ENCODE measurements at places on chromosomes 2 and 18.

- DNase-seq: no peak
Observed at GRCh38 chr2:75606761-75607399, 39.7 kb upstream of the MRPL19 start.

- no peak for DNase-seq
Observed at GRCh38 chr2:197700960-197701359, 4.2 kb upstream of the MARS2 start.

- DNase-seq: no peak
Observed at GRCh38 chr2:237627441-237628246, at the start of gene LRRFIP1. Gene LRRFIP1 (plus strand): TSS chr2:237627587. CDS start chr2:237627645, 58 bp downstream.

GRCh38 chr2:105570757-105571156 lies 171.9 kb upstream of the FHL2 start:
- no peak for DNase-seq

- no peak for DNase-seq
Observed at GRCh38 chr2:217223222-217223930, 363.5 kb upstream of the TNP1 start.
